ENCODE measurements at places on chromosomes 7 and 10.
A peak's percentile ranks its signal among the peaks of the same experiment; 100 is the strongest.

DNA sequence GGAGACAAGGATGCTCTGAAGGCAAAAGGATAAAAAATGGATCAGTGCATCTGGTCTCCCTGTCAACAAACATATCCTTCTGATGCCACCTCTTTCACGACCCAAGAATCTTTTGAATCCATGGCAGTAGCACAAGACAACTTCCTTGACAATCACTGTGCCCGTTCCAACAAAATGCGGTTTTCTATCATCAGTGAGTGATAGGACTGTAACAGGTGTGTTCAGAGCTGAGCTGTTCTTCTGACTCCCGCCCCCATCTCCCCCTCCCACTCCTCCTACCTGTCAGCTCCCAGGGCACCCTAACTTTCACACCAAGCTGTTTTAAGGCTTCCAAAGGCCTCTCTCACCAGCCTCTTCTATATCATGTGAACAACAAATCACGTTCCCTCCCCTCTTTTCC is 74.8 kb downstream of the PARD3 start:
- no peak for DNase-seq

- DNase-seq: peak; percentile 25
Observed at GRCh38 chr7:115356139-115356746, 434.3 kb downstream of the MDFIC start.

- DNase-seq: no peak
Observed at GRCh38 chr7:74418076-74418475, 35.6 kb upstream of the GTF2IRD1 start.

GRCh38 chr7:2873146-2873545 is 29.0 kb upstream of the GNA12 start:
- peak; percentile 47 for DNase-seq

GRCh38 chr7:133563251-133563650 is 310.4 kb downstream of the EXOC4 start:
- DNase-seq: no peak

GRCh38 chr7:159004411-159004810 is 140.3 kb downstream of the VIPR2 start:
- no peak for DNase-seq

DNA sequence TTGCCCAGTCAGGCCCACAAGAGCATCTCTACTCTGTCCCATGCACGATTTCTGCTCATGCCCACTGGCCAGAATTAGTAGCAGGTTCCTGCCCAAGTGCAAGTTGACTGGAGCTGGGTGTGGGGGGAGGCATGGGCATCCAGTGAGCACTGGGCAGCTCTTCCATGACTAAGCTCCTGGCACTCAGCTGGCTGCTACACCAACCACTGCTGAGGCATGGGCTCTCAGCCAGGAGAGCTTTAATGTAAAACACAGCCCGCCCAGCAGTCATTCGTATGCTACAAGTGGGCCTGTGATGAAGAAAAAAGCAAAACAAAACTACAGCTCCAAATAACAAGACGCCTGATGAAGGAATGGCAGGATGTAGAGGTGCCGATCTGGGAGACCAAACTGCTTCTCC is 335.4 kb upstream of the PFKP start:
- no peak for DNase-seq

DNA sequence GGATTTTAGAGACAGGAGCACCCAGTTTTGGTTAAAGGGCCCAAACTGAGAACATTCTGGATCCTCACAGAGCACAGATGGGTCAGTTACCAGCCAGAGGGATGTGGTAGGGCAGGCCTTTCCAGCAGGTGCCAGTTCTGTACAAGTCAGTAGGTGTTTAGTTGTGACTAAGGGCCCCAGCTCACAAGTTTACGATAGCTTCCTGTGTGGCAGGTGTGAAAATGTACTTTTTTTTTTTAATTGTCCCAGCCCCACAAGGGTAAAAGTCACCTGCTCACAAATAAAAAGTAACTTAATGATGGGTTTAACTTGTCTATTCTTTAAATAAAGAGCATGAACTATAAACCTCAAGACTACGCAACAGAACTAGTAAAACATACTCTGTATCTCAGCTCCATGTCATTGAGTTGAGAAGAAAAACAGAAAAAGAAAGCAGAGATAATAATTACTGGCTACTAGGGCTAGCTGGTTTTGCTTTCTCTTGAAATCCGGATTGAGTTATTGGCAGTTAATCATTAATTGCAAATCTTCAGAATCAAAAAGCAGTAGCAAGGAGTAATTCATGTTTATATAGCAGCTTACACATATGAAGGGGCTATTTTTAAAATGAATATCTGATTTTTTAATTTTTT is 15.4 kb downstream of the NFE2L3 start:
- no peak for DNase-seq

DNA sequence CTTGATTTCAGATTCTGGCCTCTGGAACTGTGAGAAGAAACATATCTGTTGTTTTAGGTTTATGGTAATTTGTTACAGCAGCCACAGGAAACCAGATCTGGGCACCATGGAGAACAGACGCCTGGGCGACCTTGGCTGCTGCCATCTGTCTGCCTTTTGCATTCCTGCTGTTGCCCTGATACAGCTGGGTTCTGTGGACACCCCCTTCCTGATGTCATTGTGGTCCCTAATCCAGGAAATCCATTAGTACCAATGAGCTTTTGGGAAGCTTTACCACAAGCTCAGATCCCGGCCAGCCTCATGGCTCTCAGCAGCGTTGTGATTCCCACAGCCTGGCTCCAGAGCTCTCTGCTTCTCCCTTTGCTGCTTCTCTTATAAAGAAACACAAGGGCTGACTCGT is 174.2 kb upstream of the NPS start:
- no peak for DNase-seq

DNA sequence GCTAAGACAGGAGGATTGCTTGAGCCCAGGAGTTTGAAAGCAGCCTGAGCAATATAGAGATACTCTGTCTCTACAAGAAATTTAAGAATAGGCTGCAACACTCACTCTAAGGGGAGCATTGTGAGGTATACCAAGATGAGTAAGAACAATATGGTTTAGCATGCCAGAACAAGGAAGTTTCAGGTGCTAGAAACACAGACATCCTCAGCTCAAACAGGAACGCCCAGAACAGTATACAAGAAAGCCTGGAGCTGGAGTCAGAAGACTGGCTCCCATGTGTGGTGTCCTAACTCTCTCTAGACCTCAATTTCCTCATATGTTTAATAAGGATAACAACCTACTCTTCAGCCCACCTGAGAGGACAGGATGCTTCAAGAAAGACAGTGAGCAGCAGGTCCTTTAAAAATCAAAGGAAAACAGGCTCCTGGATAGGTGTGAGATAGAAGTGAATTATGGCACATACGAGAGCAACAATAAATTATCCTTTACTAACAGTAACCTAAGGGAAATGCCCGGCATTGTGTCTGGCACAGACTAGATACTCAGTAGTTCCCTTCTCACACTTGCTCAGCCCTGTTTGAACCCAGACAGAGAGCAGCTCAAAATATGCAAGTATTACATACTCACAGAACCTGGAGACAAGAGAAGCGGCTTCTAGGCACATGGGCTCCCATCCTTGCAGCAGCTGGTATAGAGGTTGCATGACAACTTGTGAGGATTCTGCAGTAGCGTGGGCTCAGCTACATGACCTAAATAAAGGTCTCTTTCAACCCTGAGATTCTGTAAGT is 45.4 kb downstream of the KAT6B start:
- DNase-seq: no peak

- DNase-seq: peak; percentile 40
Observed at GRCh38 chr7:107661081-107661864, 645 bp downstream of the SLC26A4 start.

DNA sequence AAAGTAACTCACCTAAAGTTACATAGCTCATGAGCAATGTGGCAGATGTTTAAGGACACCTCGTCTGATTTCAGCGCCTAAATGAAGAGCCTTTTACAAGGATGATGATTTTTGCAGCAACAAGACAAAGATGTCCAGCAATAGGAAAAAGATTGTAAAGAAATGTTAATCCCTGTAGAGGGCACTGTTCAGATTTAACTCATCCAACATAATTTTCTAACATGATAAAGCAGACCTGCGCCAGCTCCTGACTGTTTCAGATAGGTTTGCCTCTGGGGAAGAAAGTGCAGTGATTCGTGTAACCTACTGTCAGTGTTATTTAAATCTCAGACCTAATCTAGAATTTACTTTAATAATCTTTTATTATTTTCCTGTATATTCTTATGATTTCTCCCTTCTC is 595.2 kb downstream of the AUTS2 start:
- DNase-seq: peak; percentile 29

GRCh38 chr7:94400643-94401427 is 6.1 kb downstream of the COL1A2 start:
- no peak for DNase-seq

DNA sequence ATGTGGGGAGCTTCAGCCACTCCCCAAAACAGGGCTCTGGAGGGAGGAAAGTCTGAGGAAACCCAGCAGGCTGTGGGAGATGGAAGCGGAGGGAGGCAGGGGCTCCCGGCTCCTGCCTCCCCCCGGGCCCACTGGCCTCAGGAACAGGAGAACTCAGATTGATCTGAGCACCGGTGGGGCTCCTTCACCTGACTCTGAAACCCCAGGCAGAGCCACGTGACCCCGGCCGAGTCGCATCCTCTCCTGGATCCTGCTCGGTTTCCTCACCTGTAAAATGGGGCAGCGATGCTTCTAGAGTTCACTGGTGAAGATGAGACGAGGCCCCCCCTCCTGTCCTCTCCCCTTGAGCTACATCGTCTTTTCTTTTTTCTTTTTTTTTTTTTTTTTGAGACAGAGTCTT is 33.6 kb downstream of the TCERG1L start:
- DNase-seq: no peak

DNA sequence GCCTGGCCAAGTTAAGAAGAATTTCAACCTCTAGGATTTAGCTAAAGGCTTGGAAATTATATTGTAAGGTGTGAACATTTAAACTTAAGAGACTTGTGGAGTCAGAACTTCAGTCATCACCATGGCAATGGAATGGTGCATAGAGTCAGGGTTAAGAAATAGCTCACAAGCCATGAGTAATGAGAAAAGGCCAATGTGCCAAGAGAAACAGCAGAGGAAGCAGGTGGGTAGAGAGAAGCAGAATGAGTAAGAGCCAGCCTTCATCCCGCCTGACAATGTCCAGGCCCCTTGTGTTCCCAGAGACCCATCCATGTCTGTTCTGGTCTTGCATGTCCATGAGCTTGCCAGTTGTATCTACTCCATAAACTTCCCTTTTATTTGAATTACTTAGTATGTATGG is 62.6 kb upstream of the TBX20 start:
- DNase-seq: no peak

DNA sequence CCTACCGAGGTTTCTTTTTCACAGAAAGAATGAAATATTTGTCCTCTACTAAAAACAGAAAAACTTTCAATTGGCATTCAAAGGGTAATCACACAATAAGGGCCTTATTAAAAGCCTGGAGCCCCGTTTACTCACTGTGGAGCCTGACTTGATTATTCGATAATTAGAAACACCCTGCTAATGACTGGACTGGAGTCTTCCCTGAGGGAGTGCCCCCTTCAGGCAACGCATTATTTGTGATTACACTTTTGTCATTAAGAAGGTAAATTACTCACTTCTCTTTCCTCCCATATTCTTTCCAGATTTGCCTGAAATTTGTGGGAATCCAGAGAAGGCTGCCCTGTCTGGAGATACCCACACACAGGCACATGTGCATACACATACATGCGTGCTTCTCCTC is 444.2 kb upstream of the NPVF start:
- no peak for DNase-seq

DNA sequence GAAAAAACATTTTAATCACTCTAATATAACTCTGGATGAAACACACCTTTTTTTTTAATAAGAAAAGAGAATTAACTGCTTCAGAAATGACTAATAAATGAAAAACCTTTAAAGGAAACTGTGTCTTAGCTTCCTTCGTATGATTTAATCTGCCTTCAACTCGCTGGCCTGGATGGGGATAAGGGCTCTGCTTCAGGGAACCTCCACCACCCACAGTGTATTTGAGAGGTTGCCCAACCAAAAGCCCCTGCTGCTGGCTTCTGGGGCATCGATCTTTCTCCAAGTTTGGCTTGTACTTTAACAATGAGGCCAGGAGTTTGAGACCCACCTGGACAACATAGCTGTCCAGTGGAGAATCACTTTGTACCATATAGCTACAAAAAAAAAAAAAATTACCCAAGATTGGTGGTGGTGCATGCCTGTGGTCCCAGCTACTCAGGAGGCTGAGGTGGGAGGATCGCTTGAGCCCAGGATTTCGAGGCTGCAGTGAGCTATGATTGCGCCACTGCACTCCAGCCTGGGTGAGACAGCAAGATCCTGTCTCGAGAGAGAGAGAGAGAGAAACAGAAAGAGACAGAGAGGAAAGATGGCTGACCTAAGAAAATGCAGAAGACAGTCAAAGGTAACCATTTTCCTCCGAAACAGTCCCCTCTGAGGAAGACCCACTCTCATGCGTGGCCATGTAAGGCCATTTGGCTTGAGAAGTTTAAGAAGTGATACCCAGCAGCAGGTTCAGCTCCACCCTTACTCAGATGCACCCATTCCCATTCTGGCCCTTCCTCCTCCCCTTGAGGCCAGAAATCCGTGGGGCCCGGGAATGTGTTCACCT is 13.6 kb upstream of the LIMK1 start:
- DNase-seq: no peak

DNA sequence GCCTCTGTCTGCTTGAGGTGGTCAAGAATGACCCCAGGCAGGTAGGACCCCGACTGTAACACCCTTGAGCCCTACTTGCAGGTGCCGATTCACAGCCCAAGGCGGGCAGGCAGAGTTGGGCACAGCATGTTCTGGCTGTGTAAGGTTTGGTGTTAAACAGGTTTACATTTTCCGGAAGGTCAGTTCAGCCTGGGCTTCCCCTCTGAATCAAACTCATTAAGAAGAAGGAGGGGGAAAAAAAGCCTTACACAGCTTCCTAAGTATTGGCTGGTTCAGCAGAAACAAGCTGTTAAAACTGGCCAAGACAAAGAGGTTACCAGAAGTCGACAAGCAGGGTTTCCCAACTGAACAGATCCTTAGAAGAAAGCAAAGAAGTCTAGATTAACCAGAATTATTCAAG is 132.7 kb downstream of the PRPF18 start:
- DNase-seq: peak; percentile 60
